ENCODE measurements at places on chromosomes 2 and 18.

DNA sequence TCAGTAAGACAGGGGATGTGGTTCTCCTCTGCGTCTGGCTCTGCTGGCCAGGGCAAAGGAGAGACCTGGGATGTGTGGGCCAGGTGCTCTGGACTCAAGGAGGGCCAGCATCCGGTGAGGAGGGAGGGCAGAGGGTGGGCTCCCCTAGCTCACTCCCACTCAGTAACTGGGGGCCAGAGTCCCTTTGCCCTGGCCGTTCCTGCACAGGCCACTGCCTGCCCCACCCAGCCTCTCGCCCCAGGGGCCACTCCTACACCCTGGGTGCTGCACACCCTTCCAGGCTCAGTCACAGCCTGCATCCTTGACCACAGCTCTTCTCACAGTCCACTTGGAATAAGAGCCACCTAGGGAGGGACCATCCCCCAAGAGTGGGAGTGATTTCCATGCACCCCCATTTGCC is 41.0 kb downstream of the SNED1 start:
- no peak for DNase-seq

- DNase-seq, result no peak
Measured at GRCh38 chr2:43075811-43076585, 150.4 kb downstream of the ZFP36L2 start.

- no peak for DNase-seq
Measured at GRCh38 chr2:138577066-138577465, 75.5 kb downstream of the SPOPL start.

DNA sequence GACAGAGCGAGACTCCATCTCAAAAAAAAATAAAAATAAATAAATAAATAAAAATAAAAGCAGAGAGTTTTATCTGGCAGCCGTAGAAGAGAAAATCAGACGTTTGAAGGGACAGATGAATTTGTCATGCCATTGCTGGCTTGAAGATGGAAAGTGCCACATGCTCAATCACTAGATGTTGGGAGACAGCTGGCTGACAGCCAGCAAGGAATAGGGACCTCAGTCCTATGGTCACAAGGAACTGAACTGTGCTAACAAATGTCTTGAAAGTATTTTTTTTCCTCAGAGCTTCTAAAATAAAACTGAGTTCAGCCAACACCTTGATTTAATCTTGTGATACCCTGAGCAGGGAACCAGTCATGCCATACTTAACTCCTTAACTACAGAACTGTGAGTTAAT is 65.4 kb downstream of the DTNA start:
- DNase-seq, result no peak

GRCh38 chr2:206518997-206519396 is 75.7 kb downstream of the ADAM23 start:
- DNase-seq, result no peak

GRCh38 chr18:66150650-66151049 is 399.8 kb downstream of the CDH7 start:
- DNase-seq, result no peak

GRCh38 chr18:14781671-14782070 is 33.7 kb downstream of the ANKRD30B start:
- no peak for DNase-seq

DNA sequence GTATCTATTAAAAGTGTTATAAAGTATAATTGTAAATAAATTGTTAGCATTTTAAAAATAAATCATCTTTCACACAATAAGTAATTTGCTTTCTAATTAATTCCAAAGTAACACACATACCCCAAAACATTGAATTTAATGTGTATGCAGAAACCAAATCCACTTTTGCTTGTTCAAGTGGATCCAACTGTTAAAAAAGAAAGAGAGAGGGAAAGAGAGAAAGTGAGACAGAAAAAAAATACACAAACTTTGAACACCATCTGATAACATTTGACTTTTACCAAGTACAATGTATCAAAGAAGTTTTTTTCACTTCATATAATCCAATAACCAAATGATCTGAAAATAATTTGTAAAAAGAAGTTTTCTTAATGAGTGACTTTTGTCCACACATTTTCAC is 16.6 kb downstream of the C1D start:
- no peak for DNase-seq

DNA sequence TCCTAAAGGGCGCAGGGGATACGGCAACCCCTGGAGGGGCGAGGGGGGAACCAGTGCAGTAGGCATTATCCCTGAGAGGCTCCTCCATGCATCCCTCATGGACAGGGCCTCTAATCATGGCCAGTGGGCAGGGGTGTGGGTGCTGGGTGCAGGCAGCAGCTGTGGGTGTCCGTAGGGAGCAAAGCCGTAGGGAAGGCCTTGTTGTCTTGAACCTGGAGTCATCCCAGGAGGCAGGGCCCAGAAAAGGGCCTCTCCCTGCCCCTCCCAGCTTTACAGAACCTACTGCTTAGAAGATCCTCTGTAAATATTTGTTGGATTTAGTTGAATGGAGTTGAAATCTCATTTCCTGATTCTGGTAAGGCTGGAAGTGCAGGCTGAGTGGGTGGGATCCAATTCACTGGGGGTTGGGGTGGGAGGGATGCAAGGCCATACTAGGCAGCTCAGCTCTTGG is 207.0 kb upstream of the HAAO start:
- DNase-seq, result no peak

DNA sequence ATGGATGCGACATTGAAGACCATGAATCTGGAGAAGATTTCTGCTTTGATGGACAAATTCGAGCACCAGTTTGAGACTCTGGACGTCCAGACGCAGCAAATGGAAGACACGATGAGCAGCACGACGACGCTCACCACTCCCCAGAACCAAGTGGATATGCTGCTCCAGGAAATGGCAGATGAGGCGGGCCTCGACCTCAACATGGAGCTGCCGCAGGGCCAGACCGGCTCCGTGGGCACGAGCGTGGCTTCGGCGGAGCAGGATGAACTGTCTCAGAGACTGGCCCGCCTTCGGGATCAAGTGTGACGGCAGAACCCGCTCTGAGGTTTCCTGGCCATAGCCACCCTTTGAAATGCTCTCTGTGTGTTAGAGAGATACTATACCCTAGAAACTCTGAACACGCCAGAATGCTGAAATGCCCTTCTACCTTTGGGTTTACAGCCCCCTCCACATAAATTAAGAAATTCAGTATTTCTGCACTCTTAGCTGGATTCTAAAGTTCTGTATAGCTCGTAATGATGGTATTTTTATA is 659 bp downstream of the CHMP1B start:
- peak; percentile 45 for DNase-seq

DNA sequence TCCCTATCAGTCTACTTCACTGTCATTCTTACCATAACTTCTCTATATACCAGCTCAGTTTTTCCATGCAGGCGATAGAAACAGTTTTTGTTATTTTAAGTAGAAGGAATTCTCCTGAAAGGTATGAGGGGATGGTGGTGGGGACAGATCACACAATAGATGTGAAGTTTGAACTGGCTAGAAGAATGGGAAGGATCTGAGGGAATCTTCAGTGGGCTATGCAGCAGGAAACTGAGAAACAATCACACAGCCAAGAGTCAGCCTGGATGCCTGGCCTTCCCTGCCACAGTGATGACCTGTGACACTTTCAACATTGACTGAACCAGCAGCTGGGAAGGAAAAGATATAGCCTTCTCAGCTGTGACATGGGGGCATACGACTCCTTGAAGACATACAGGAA is 329.1 kb upstream of the GULP1 start:
- DNase-seq, result no peak

- no peak for DNase-seq
Measured at GRCh38 chr2:240467659-240468302, 32.3 kb downstream of the GPC1 start.

DNA sequence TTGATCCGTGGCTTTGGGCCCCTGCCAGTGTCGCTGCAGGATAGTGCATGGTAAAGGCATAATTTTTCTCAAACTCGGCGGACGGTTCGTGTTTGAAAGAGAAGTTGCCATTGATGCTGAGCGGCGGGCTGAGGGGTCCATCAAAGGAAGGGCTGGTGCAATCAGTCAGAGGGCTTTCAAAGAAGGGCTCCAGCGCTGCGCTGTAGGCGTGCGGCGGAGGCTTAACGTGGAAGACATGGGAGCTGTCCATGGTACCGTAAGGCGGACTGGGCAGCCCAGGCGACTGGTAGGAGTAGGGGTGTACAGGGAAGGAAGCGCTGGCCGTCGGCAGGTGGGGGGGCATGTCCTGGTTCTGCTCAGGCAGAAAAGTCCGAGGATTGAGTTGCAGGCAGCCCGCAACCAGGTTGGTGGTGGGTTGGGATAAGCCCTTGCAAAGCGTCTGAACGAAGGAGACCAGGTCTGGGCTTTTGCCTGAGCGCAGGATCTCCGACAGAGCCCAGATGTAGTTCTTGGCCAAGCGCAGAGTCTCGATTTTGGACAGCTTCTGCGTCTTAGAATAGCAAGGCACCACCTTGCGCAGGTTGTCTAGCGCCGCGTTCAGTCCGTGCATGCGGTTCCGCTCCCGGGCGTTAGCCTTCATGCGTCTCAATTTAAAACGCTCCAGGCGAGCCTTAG is 2.3 kb downstream of the NEUROD1 start:
- peak; percentile 33 for DNase-seq

DNA sequence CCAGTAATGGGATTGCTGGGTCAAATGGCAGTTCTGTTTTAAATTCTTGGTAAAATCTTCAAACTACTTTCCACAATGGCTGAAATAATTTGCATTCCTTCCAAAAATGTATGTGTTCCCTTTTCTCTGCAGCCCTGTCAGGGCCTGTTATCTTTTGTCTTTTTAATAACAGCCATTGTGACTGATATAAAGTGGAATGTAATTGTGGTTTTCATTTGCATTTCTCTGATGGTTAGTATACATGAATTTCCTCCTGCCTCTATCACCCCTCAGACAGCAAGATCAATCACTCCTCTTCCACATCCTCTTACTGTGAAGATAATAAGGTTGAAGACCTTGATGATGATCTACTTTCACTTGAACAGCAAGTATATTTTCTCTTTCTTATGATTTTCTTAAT is 304.8 kb upstream of the FSIP2 start:
- no peak for DNase-seq

GRCh38 chr2:182595650-182596049 is 120.4 kb upstream of the DNAJC10 start:
- DNase-seq, result no peak

- no peak for DNase-seq
Measured at GRCh38 chr2:174794851-174795374, 30.6 kb upstream of the CHRNA1 start.

DNA sequence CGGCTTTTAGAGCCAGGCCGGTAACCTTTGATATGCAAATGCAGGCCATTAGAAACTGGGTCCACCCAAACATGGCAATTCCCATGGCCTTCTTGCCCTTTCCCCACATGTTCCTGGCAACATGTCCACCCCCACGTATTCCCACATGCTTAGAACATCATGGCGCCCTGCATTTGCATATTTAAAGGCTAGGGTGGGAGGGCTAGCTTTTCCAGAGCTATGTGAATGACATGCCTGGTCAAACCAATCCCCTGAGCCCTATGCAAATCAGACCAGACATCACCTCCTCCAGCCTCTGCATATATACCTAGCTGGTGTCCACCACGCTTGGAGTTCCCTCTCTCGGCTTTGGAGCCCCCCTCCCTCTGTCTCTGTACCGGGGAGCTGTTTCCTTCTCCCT is 481.9 kb downstream of the CDH2 start:
- no peak for DNase-seq

DNA sequence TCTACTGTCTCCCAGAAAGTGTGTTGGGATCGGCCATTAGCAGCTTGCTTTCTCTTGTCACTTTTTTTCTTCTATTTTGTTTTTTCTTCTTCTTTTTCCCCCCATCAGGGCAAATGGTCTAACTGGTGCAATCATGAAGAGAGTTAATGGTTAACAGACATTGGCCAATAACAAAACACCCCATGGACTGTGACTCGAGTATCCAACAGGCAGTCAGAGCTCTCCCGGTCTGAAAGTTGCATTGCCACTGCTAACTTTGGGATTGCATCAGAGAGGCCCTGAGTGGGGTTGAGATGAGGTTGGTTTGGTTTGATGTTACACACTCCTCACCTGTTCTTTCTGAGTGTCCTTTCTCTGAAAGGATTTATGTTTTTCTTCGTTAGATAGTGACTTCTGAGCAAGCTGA is 12.9 kb upstream of the SNORC start:
- DNase-seq, result no peak

- DNase-seq, result no peak
Measured at GRCh38 chr18:79748321-79749180, 49.2 kb upstream of the KCNG2 start.

DNA sequence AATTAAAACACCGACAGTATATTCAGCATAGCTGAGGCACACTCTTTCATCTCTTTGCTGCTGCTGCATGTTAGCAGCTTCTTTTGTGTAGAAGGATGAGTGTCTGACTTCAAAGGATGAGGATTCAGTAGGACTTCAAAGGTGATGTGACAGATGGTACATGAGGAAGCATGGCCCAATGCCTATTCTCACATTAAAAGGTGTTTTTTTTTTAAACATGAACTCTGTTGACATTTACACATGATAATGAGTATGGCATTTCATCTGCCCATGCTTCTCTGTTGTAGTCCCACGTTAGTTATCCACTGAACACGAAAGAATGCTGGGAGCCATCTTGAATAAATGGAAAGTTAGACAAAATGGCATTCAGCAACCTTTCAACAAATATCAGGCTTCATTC is 1950.8 kb upstream of the PIK3C3 start:
- no peak for DNase-seq

- DNase-seq, result no peak
Measured at GRCh38 chr2:106038601-106039375, 155.3 kb downstream of the UXS1 start.

All from T follicular helper cell (primary cell).